DMS79 (cell line): ENCODE measurements at places on chromosomes 11 and 22.

- no peak for DNase-seq
Measured at GRCh38 chr11:2791139-2791520, 91.3 kb upstream of the KCNQ1OT1 start.

- DNase-seq = no peak
Measured at GRCh38 chr11:9180784-9181183, 84.4 kb downstream of the DENND5A start.

DNA sequence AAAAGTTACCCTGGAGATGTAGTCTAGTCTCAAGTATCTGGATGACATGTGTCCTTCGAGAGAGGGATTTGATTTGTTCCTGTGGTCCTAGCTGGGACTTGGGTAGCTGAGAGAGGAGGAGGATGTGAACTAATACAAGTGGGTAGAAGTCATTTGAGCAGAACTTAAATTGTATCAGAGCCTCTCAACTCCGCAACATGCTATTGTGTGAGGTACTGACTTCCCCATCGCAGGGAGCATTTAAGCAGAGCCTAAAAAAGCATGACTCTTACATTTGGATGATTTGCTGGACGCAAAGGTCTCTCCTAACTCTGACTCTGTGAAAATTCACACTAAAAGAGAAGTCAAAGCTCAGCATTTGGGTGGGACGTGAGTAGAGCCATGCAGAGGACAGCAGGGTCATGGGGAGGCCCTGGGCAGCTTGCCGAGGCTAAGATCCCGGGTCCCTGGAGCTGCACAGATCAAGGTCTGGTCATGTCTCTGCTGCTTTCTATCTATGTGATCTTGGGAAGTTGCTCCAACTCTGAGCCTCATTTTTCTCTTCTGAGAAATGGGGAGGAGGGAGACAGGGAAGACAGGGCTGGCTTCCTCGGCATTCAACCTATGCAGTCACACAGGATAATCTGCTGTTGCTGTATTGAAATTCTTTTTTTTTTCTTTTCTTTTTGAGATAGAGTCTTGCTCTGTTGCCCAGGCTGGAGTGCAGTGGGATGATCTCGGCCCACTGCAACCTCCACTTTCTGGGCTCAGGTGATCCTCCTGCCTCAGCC is 44.9 kb downstream of the CD82 start:
- no peak for DNase-seq

GRCh38 chr11:96464700-96465307 is 75.0 kb downstream of the JRKL start:
- DNase-seq = peak; percentile 52

DNA sequence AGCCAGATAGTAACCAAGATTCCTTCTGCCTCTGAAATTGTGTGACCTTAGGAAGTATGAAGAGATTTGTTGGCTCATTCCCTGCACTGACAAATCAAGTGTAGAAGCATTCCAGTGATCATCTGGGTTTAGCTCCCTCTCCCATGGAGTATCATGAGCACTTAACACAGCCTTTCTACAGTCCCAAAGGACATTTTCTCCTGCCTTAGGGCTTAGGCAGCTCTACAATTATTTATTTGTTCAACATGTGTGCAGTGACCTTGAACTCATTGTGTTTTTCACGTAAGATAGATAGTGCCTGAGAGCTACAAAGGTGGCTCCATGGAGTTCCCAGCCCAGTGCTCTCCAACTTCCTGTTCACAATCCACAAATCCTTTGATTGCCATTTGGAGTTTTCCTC is 94.8 kb upstream of the FAT3 start:
- DNase-seq = no peak

- no peak for DNase-seq
Measured at GRCh38 chr11:72313912-72314598, 70.1 kb upstream of the PHOX2A start.

DNA sequence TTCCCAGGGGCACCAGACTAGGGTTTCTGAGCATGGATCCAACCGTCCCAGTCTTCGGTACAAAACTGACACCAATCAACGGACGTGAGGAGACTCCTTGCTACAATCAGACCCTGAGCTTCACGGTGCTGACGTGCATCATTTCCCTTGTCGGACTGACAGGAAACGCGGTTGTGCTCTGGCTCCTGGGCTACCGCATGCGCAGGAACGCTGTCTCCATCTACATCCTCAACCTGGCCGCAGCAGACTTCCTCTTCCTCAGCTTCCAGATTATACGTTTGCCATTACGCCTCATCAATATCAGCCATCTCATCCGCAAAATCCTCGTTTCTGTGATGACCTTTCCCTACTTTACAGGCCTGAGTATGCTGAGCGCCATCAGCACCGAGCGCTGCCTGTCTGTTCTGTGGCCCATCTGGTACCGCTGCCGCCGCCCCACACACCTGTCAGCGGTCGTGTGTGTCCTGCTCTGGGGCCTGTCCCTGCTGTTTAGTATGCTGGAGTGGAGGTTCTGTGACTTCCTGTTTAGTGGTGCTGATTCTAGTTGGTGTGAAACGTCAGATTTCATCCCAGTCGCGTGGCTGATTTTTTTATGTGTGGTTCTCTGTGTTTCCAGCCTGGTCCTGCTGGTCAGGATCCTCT is 709 bp downstream of the MRGPRX4 start:
- no peak for DNase-seq

- DNase-seq = no peak
Measured at GRCh38 chr11:113725407-113725806, 19.3 kb upstream of the TMPRSS5 start.

DNA sequence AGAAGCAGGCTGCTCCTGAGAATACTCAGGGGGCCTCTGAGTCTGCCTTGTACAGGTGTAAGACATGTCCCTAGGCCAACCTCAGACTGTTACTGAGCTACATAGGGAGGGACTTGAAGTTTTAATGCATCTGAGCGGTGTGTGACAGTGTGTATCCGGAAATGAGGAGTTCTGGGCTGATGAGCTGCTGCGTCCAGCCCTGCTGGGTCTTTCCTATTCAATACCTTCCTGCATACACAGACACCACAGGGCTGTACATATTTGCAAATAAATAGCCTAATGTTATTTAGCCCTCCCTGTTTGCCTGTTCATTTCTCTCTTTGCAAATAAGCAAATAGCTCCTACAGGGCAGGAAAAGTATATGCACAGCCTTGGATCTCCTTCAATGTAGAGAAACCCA is 134.7 kb upstream of the KIRREL3 start:
- no peak for DNase-seq

DNA sequence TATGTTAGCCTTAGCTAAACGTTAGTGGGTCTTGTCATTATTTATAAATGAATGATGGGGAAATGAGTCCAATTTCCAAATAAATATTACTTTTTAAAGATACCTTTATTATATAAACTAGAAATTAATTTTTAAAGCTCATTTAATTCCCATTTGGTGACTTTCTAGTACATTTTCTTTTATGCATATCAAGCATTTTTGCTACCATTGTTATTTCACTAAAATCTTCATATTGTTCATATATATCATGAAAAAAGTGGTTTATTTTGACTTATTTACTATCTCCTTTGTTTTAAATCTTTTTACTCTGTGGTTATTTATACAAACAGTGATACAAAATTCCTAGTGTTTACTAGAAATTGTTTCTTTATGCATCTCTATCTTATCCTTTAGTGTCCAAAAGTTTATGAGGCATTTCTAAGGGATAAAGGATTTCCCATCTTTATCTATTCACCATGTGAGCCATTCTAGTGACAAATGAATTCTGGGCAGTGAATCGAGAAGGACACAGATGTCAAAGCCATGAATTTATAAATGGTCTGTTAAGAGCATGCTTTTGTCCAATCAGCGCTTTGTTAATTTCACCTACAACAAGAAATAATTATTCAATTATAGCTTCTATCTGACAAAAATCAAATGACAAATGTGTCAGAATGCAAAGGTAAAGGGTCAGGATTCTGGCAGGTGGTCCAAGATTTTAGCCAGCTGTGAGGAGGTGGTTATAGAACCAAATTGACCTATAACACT is 70.6 kb downstream of the PRMT3 start:
- no peak for DNase-seq

- DNase-seq = no peak
Measured at GRCh38 chr22:43293655-43294392, 49.3 kb downstream of the SCUBE1 start.

- no peak for DNase-seq
Measured at GRCh38 chr11:91755951-91756707, 468.5 kb upstream of the FAT3 start.

GRCh38 chr11:131499199-131499598 is 128.8 kb downstream of the NTM start:
- DNase-seq = no peak
